ENCODE measurements at places on chromosomes 2 and 18.

- H3K27ac ChIP-seq = no peak overlapping the region
- no peaks in the 10 kb centered on the region for H3K36me3 ChIP-seq
- DNase-seq = no peak
- H3K4me3 ChIP-seq = no peak overlapping the region
- no peaks in the 10 kb centered on the region for H3K27me3 ChIP-seq
Observed at GRCh38 chr2:205367331-205367935, 314.9 kb upstream of the NRP2 start.

- no peaks in the 10 kb centered on the region for H3K36me3 ChIP-seq
- no peaks in the 10 kb centered on the region for H3K4me1 ChIP-seq
- DNase-seq = no peak
- no peaks in the 10 kb centered on the region for H3K27me3 ChIP-seq
- H3K4me3 ChIP-seq = no peak overlapping the region
Observed at GRCh38 chr2:190563646-190564045, 29.1 kb upstream of the NEMP2 start.

GRCh38 chr2:26122630-26123029 is 50.3 kb upstream of the GAREM2 start:
- no peak overlapping the region for H3K27ac ChIP-seq
- no peak overlapping the region for H3K4me3 ChIP-seq
- H3K36me3 ChIP-seq = peaks cover under 1% of the 10 kb centered on the region
- H3K4me1 ChIP-seq = no peaks in the 10 kb centered on the region

DNA sequence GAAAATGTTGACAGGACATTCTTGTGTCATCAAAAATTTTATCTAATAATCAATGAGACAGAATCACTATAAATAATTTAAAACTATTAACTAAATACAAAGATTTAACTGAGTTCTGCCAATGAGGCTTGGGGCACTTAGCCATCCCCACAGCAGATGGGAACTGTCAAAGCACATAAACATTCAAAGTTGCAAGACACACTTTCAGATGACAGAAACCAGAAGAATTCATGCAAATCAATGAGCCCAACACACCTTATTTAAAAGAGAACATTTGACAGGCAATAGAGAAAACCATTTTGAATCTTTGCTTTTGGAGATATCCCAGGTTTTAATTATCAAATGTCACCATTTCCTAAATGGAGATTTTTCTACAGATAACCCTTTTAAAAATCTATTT is 566.2 kb downstream of the IRS1 start:
- H3K27ac ChIP-seq = no peak overlapping the region
- H3K4me3 ChIP-seq = no peak overlapping the region
- H3K27me3 ChIP-seq = no peaks in the 10 kb centered on the region
- no peaks in the 10 kb centered on the region for H3K36me3 ChIP-seq

- no peaks in the 10 kb centered on the region for H3K4me1 ChIP-seq
- H3K27ac ChIP-seq = peak overlapping the region; percentile 76
- H3K27me3 ChIP-seq = no peaks in the 10 kb centered on the region
- DNase-seq = peak; percentile 60
- no peaks in the 10 kb centered on the region for H3K36me3 ChIP-seq
Observed at GRCh38 chr2:222776792-222777191, 84.0 kb upstream of the ACSL3 start.
